ENCODE measurements at places on chromosomes 1 and 21.

GRCh38 chr1:237875291-237875690, 15.4 kb downstream of the ZP4 start:
- DNase-seq: no peak

DNA sequence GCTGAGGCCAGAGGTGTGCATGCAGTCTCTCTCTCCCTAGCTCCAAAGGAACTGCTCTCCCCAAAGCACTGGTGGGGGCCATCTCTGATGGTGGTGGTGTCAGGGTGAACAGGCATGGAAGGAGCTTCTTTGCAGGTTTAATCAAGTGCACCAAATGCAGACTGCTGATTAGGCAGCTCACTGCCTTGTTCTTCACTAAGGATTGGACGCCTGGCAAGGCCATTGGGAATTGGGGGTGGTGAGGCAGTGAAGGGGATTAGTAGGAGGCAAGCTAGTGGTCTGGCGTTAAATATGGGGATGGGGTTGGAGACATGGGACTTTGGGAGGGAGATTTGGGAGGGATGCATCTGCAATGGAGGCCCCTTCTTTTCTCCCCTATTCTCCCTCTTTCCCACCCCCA, 1.5 kb downstream of the CACNA1E start:
- no peak for DNase-seq

- DNase-seq: peak; percentile 59
Observed at GRCh38 chr1:75723989-75724471, 479 bp upstream of the ACADM start.

DNA sequence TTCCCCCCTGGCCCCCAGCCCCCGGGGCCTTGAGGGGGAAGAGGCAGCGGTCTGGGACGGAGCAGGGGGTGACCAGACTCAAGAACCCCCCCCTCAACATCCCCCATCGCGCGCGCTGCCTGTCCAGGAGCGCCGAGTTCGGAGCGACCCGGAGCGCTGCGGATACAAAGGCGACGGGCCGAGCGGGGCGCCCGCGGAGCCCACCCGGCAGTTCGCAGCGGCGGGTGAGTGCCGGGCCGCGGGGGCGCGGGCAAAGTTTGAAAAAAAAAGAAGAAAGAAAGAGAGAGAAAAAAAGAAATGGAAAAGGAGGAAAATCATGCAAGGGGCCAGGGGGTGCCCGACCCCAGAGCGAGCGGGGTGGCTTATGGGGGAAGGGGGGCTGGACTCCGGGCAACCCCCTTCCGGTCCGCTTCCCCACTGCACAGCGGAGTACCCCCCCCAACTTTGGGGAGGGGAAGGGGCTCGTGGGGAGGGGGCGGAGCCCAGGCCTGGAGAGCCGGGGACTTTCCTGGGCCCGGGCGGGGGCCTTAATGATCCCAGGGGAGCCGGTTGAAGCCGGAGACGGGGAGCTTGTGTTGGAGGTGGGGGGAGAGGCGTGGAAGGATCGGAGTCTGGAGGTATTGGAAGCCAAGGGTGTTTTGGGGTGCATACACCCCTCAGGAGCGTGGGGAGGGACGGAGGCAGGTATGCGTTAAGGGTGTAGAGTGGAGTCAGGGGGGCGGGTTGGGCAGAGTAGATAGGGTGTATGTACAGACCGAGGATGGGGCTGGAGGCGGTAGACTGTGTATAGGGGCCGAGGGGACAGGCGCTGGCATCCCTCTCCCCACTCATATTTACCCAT, 502 bp downstream of the VANGL2 start:
- DNase-seq: no peak

DNA sequence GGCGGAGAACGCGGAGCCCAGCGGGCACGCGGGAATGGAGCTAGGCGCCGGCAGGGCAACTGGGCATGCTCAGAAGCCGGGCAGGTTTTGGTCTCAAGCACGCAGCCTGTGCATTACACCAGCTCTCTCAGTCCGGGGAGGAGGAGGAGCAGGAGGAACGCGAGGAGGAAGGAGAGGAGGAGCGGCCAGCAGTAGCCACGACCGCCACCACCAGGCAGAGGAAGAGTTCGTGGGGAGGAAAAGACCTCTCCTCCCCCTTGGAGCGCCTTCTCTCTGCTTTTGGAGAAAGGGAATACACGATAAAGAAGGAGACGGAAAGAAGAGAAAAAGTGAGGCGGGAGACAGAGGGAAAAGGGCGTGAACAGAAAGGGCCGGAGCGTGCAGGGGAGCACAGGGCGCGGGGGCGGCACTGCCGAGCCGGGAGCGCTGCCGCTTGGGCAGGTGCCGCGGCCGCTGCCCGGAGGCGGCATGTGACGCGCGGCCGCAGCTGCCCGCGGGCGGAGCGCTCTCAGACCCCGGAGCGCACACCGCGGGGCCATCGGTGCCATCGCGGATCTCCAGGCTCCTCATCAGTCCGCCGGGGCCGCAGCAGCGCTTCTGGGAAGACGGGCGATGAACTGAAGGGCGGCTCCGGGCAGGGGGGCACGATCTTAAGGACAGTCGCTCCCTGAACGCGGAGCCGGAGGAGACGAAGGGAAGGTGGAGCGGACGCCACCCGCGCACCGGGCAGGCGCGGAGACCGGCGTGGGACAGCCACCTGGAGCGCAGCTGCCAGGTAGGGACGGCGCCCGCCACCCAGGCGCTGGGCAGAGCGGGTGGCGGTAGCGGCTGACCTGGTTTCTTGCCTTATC, at the start of gene CHRM3:
Gene CHRM3 (plus strand): TSS at position 116 of the 851 bp plus-strand sequence. CDS start 520,884 bp downstream, outside the sequence.
- peak; percentile 63 for DNase-seq

GRCh38 chr1:161330346-161330745, 16.2 kb downstream of the SDHC start:
- DNase-seq: no peak

GRCh38 chr21:15659753-15660422, 69.9 kb upstream of the USP25 start:
- DNase-seq: no peak

DNA sequence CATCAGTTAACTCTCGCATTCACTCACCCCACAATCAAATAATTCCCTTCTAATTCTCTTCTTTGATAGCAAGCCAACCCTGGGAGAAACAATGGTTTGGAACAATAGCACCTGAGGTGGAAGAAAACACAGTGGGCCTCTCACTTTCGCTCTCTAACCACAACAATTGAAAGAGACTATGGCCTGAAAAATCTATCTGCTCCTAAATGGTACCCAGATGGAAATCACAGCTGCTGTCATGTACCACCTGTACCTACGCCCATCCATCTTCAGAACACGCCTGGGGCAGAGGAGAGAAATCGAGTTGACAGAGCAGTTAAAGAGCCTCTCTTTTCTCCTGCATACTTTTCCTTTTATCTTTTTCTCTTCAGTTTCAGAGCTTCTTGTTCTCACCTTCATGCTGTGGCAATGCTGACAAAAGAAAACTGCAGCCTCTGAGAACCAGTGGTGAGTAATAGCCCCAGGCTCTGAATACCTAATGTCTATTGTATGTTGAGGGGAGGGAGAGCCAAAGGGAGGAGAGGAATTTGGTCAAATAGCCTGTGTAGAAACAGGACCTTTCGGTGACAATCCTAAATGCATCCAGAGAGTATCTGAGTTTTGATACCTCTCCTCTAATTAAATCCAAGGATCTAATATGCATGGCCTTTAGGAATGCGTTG, 57.7 kb downstream of the ZC3H11B start:
- DNase-seq: no peak

DNA sequence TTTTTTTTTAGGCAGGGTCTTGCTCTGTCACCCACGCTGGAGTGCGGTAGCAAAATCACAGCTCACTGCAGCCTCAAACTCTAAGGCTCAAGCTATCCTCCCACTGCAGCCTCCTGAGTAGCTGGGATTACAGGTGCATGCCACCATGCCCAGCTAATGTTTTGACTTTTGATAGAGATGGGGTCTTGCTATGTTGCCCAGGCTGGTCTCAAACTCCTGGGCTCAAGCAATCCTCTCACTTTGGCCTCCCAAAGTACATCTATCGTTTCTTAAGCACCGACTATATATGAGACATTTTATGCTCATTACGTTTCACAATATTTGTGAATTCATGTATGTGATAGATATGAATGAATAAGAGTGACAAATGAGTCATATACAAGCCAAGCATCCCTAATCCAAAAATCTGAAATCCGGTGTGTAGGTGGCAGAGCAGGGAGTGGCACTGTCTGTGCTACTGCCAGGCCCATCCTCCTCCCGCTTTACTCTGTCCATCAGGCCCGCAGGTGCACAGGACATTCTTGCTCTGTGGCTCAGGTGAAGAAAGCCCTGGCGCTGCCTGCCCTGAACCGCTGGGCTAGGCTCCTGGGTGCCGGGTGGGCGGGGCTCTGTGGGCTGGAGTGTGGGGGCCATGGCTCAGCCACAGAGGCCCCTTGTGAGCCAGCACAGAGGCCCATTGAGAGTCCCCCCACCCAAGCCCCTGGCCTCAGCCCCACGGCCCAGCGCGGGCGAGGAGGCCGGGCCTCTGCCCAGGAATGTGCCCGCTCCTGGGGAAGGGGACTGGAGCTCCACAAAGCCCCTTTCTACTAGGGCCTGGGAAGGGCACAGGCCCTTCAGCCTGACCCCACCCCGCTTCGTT, 45.3 kb downstream of the HSPG2 start:
- no peak for DNase-seq

- no peak for DNase-seq
Observed at GRCh38 chr1:162561616-162562469, at the start of gene UAP1. Gene UAP1, plus strand, starts transcription at chr1:162561722. Its CDS starts 4,347 bp downstream, at chr1:162566069.

GRCh38 chr1:54294887-54295286, 94.9 kb downstream of the MRPL37 start:
- no peak for DNase-seq

DNA sequence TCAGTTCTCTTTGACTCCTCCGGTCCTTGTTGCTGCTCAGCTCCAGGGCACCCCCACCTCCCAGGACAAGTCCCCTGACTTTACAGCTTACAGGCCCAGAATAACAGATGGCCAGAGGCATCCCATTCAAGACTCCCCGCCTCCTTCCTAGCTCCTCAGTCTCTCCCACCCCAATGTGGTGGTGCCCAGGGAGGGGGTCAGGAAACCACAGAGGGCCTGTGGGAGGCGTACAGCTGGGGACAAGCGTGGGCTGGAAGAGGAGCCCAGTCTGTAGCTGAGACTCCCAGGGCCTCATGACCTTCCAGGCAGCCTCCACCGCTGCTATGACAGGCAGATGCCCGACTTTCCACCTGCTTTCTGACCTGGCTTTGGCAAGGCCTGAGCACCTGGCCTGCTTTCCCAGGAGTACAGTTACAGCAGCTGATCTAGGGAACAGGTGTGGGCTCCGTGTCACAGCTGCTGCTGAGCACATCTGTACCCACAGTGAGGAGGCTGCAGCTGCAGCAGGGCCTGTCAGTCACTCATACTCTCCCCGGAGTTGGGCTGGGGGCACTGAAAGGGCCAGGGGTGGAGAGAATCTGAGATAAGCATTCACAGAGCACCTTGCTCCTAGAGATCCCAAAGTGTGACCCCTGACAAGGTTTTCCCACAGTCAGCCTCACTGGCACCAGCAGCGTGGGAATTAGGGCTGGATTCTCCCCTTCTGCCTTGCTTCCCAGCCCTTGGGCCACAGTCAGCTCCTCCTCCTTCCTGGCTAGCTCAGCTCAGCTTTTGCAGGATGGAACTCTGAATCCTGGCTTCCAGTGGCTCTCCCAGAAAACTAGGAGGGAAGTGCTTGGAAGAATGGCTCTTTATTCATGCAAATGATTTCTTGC, 7.1 kb upstream of the NAV1 start:
- DNase-seq: peak; percentile 13

DNA sequence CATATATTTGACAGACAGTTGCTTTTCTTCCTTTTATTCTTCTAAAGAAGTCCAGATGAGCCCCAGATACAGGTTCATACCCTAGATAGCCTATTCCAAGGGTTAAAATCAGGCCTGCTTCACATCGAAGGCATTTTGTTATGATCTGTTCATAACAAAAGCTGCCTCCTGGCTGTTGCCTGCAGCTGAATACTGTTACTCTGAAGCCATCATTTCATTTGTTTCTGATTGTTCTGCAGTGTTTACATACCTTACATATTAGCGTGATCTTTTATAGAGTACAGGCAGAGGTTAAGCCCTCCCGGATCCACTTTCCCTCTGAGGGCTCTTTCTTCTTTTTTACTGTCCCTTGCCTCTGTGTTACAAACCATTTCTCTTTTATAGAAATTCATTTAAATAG, 219.0 kb upstream of the HOOK1 start:
- DNase-seq: no peak

DNA sequence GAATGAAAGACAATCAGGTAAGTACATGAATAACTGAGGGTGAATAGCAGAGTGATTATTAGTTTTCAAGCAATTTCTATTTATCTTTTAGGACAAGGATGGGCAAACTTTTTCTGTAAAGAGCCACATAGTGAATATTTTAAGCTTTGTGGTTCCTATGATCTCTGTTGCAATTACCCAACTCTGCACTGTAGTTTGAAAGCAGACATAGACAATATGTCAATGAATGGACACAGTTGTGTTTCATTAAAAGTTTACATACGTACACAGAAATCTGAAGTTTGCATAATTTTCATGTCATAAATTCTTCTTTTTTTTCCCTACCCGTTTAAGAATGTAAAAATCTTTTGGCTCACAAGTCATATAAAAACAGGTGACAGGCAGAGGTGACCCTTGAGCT, 71.4 kb downstream of the ZNF281 start:
- no peak for DNase-seq

GRCh38 chr1:6270401-6270800, 9.5 kb upstream of the GPR153 start:
- DNase-seq: no peak

- no peak for DNase-seq
Observed at GRCh38 chr1:218829097-218829496, 344.6 kb upstream of the LYPLAL1 start.

DNA sequence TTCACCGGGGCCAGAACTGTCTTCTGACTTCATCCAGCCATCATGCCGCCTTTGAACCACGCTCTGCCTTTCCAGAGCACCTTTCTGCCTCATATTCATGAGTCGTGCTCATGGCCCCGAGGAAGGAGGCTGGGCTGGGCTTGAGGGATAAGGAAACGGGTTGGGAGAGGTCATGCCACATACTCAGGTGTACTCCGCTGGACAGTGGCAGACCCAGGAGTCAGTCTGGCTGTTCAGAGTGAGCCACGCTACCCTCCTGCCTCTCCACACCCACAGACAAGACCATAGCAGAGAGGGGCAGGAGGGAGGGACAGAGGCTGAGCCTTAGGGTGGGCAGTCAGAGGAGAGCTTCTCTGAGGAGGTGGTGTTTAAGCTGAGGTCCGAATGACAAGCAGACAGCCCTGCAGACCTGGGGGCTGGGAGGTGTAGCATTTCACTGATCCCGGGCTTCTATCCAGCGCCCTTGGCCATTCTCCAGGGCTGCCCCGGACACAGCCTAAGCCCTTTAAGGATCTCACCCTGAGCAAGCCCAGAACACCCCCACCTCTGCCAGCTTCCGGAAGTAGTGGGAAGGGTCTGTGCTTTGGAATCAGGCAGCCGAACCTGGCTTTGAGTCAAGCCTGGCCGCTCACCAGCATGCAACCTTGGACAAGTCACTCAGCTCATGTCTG, 102.3 kb downstream of the LACTBL1 start:
- DNase-seq: no peak
